ENCODE measurements at places on chromosomes 3 and 15. TPM values are rescaled to one million over a fixed set of nuclear protein-coding genes. Genes with fewer than 3 reads are reported as not detected.

The NOX5 gene
- 0.92 TPM for total RNA-seq

The SLC12A8 gene
- total RNA-seq: 4.1 TPM

The PDE12 gene
- 20.6 TPM for total RNA-seq

The AHSG gene
- not detected for total RNA-seq

The CADM2 gene
- total RNA-seq: not detected

The NEK10 gene
- 0.68 TPM for total RNA-seq

The GOLGA6L7 gene
- total RNA-seq: not detected

The SAMD7 gene
- total RNA-seq: not detected

GRCh38 chr15:90000186-90001001, 730 bp upstream of the ZNF710 start:
- no peak for DNase-seq

DNA sequence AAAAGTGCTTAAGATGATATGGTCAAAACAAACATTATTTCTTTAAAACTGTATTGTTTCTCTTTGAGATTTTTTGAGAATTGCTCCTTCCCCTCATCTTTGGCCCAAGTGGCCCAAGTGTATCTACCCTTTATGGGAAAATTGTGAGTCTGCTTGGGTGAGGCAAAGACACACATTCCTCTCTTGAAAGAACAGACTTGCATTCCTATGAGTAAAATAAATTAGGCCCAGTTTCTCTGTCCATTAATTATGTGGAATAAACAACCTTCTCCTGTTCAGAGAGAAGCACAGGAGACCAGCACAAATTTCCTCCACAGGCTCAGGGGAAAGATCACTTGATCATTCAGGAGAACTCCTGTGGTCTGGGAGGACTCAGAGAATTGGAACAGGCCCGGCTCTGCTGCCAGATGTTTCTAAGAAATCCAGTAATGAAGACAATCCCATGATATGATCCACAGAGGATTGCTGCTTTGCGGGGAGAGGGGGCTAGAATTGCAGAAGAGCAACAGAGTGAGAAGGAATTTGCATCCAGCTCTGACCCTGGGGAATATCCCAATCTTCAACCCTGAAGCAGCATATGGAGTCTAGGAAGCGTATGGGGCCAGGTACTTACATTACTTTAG, 53.8 kb upstream of the BOC start:
- DNase-seq: no peak

DNA sequence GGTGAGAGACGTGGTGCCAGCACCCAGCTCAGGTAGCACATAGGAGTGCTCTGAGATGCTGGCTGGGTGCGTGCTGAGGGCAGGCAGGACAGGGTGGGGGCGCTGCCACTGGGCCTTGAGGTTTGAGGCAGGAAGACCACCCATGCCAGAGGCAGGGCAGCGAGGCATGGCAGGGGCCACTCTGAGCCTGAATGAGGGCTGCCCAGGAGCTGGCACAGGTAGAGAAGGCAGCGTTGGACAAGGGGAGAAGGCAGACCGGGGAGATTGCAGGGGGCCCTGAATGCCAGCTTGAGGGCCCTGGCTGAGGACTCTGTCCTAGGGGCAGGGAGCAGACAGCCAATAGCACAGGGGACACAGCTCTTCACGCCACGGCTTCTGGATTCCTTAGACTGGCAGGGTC, 50.2 kb downstream of the ADAMTS7 start:
- no peak for DNase-seq
